Naive thymus-derived CD8-positive, alpha-beta T cell (primary cell): ENCODE measurements at places on chromosomes 7 and 10.
A peak's percentile ranks its signal among the peaks of the same experiment; 100 is the strongest.

DNA sequence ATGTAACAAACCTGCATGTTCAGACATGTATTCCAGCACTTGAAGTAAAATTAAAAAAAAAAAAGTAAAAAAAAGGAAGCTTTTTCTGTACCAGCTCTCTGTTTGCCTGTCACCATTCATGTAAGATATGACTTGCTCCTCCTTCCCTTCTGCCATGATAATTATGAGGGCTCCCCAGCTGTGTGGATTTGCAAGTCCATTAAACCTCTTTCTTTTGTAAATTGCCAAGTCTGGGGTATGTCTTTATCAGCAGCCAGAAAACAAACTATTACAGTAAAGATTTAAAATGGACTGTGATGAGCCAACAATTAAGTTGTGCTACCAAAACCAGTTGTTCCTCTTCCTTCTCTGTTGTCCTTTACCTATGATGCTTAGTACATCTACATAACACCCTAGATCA, 619.6 kb downstream of the ARL4A start:
- DNase-seq = no peak

DNA sequence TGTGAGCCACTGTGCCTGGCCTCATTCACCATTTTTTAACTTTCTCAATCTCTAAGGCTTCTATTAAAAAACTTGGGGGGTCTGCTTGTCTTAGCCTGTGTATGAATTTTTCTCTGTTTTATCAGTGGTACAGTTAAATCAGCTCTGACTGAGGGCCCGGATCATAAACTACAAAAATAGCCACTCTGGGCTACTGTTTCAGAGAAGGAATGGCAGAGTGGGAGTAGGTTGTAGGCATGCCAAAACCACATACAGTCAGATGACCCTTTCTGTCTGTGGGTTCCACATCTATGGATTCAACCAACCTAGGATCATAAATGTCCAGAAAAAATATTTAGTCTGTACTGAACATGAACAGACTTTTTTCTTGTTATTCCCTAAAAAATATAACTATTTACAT, 21.3 kb downstream of the TBC1D12 start:
- DNase-seq = no peak

DNA sequence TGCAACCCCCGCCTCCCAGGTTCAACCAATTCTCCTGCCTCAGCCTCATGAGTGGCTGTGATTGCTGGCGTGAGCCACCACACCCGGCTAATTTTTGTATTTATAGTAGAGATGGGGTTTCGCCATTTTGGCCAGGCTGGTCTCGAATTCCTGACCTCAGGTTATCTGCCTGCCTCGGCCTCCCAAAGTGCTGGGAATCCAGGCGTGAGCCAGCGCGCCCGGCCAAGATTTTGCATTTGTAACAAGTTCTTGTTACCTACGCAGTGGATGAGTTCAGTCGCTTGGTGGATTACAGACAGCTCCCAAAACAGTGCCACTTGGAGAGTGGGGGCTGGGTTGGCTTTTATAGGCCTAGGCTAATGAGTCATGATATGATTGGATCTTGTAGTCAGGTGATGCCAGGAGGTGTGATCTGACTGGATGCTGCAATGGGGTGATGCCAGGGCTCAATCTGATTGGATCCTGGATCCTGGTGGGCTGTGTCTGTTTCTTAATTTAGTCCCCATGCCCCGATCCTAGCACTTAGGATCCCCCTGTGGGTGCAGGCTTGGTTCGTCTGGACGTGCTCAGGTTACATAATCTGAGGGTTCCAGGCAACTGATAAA, 20.3 kb downstream of the SBDS start:
- no peak for DNase-seq

GRCh38 chr7:30251708-30252329, 32.6 kb upstream of the ZNRF2 start:
- DNase-seq = no peak

DNA sequence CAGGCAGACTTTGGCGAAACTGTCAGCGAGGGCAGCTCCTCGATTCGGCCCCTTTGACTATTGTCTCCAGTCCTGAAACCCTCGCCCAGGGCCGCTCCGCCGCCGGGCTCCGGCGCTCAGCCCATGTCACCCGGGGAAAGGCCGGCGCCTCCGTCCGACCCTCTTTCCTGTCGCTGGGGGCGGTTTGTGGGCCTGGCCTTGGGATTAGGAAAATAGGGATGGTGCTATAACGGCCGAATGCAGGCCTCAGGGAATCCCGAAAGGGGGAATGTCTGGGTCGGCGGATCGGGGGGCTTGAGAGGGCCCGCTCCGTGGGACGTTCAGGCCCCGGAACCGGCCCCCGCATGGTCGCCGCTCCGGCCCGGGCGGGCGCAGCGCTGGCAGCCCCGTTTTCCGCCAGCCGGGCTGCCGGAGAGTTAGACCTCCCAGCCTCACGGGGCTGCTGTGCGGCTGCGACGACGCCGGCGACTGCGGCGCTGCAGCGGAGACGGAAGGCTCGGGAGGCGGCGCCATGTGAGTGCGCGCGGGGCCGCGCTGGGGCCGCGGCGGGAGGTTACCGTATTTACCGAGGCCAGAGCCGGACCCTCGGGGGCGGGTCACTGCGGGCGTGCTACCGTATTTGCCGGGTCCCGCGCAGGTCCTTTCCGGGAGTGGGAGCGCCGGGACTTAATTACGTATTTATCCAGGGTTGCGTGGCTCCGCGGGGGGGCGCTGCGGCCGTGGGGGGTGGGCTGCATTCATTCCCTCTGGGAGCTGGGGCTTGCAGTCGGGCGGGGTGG, 25.9 kb downstream of the ZNF775 start:
- peak; percentile 75 for DNase-seq

DNA sequence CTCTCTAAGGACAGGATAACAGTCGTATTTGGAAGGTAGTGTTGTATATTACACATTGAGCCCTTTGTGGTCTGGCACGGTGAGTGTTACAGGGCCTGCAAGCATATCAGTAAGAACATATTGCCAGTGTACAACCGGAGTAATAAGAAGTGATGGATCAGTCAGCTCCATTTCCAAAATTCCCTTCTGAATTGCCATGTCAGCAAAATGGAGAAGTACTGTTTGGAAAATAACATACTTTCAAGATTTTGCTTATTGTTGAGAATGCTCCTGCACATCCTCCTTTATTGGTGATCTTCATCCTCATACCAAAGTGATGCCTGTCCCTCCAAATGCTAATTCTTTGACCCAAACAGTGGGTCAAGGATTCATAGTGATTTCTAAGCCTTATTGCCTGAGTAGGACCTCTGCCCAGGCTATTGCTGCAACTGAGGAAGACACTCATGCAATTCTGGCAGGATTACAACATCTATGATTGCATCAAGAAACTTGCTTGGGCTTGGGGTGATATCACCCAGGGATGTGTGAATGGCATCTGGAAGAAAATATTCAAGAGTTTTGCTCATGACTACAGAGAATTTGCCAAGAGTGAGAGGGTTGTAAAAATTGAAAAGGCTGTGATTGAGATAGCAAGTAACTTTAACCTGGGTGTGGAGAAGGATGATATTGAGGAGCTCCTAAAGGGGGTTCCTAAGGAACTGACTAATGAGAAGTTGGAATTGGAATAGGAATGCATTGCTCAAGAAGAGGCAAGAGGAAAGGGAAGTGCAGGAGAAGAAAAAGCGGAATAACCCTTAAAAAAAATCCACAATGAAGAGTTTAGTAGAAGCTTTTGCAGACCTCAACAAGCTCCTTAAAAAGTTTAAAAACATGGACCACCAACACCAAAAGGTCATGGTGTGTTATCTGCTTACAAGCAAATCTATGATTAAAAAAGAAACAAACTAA, 452.2 kb upstream of the SORCS1 start:
- no peak for DNase-seq

GRCh38 chr7:156832195-156832877, 60.6 kb downstream of the LMBR1 start:
- DNase-seq = no peak

GRCh38 chr10:27440021-27440420, 64.1 kb upstream of the RAB18 start:
- no peak for DNase-seq
